Common myeloid progenitor, CD34-positive (primary cell): ENCODE measurements at places on chromosomes 5 and 9.

DNA sequence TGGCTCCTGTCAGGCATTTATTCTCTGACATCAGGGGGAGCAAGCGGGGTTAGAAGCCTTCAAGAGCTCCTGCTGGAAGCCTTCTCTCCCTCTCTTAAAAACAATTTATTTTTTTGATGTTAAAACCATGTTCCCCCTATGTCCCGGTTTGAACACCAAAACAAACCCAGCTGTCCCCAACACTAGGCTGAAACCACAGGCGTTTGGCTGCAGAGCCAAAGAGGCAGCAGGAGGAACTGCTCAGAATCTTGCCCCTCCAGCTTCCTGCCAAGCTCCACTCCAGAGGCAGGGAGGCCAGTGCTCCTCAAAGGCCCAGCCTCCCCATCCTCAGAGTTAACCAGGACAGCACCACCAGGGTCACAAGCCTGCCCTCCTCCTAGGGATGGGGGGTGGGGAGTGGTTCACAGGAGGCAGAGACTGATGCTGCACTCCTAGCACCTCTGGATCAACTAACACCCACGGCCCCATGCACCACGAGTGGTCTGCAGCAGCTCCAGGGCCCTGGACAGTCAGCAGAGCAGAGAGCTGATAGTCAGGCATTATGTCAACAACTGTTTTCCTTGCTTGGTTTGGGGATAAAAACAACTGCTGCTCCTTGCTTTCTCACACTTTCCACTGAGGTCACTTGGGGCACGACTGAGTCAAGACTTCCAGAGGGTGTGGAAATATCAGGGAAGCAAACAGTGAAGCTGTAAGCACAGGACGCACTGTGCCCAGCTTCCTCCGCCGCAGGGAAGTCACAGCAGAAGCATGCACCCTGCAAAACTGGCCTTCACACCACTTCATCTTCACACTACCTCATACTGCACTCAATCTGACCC, 96.5 kb upstream of the ADRA1B start:
- DNase-seq = no peak

DNA sequence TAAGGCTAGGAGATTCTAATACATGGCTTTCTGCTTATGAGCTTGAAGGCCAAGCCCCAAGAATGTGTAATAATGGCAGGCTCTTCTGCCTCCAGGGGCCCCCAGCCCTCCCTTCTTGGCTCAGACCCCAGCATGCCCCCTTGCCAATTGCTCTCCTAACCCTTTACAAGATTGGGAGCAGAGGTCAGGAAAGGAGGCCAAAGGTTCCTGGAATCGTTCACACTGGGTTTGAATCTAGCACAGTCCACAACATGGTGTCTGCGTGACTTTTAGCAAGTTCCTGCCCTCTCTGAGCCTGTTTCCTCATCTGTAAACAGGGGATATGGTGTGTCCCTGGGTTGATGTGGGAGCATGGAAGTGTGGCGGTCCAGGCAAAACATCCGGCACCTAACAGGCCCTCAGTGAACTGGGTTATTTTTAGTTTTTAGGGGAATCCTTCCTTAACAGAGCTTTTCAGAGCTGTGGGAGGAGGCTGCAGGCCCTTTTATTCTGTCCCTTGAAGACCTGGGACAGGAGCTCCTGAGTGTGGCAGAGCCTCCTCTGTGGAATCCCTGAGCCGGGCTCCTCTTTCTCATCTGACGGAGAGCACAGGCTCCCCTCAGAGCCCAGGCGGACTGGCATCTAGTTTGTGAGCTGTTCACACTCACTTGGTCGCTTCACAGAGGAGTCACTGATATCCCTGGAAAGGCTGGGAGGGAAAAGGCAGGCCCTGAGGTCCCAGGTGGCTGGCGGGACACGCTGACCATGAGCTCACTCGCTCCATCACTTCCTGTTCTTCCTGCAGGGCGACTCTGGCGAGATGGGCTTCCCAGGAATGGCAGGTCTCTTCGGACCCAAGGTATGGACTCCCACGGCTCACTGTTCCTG, 23.4 kb upstream of the ORM1 start:
- DNase-seq = no peak

GRCh38 chr5:118554981-118555380, 433.4 kb downstream of the DTWD2 start:
- DNase-seq = no peak

GRCh38 chr5:61604076-61605025, 272.3 kb downstream of the ZSWIM6 start:
- DNase-seq = no peak

DNA sequence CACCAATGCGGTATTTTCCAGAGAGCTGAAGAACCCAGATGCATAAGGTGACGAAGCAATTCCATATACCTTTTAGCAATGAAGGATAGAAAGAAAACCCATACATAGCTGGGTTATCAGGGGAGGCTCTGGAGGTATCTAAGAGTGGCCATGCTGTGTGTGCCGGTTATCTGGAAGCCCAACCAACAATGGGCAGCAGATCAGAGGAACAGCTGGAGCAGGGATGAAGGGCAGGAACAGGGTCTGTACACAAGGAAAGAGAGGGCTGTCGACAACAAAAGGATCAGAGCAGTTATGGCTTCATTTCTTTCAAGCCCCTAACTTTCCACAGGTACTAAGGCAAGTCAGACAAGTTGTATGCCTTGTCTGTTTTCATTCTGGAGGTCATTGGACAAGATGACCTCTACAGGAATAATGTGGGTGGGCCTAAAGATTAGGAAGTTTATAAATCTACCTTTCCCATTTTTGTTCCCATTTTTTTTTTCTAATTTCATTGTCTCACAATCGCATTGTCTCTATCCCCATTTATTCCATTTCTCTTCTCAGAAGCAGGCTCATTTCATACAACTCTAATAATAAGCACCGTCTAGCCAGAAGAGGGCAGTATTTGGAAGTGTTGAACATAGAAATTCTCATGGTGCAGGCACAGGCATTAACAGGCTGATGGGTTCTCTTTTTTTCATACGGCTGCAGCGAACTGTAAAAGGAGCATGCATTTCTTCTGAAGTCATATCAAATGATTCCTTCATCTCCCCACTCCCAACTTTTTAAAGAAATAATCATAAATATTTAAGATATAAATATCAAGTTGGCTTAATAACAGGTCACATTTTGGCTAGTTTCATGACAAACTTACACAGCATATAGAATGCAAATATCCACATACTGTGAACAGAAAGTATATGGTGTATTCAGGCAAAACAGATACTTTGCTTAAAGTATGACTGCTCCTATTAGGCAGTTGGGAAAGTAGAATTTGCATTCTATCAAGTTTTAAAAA, 63.5 kb downstream of the ZNF474 start:
- DNase-seq = peak; percentile 85

GRCh38 chr5:75756981-75757380, 39.7 kb upstream of the POC5 start:
- no peak for DNase-seq
